NCI-H1694 treated with DMSO at 0.1 percent for 48 hours (cell line): ENCODE measurements at places on chromosomes 7 and 10.

DNA sequence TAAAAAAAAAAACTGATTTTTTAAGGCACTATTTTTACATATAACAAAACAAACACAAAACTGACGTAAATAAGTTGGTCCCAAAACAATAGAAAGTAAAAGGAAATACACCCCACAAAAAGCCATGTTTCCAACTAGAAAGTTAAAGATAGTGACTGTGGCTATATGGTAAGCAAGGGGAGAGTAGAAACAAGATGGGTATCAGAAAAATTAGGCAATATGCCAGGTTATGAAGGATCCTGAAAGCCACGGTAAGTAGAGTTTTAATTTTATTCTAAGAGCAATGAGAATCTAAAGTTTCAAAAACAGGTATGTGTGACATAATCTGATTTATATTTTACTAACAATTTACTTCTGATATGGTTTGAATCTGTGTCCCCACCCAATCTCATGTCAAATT, 61.5 kb downstream of the BRAF start:
- no peak for DNase-seq

GRCh38 chr10:26802527-26802926, 58.2 kb downstream of the ABI1 start:
- no peak for DNase-seq

DNA sequence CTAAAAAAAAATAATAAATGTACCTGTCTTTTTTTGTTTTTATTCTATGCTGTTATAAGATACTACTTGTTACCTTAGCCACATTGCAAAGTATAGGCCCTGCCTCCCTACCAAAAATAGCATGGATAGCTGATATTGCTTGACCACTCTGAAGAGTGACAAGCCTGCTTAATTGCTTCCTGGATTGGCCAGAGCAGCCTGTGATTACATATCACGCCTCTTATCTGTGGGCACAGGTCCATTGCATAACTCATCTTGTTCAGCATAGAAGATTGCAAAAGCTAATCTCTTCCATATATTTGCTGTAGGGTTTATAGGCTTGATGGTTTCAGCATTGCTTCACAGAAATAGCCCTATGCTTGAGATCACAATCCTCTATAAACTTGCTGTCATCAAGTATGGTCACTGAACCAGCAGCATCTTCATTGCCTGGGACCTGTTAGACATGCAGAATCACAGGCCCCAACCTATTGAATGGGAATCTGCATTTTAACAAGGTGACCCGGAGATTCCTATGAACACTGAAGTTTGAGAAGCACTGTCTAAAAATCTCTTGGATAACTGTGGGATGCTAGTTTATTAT, 280.8 kb upstream of the CDC14C start:
- no peak for DNase-seq

- peak; percentile 51 for DNase-seq
Measured at GRCh38 chr7:1758028-1758858, 88.2 kb downstream of the ELFN1 start.
